ENCODE measurements at places on chromosomes 6 and 20.

- DNase-seq: no peak
These were observed 368.5 kb upstream of the SPTLC3 start for GRCh38 chr20:12640251-12640650.

- DNase-seq: no peak
These were observed 103.9 kb upstream of the MAP7 start for GRCh38 chr6:136654086-136654485.

DNA sequence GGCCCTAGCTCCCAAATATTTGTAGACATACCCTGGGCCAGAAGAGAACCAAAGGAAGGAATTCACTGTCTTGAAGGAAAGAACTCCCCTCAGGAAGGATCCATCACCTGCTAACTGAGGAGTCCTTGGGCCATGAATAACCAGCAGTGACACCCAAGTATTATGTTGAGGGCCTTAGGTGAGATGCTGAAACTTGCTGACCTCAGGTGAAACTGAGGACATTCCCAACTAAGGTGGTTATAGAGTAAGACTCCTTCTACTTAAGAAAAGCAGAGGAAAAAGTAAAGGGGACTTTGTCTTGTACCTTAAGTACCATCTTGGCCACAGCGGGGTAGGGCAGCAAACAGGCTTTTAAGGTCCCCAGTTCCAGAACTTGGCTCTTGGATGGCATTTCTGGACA lies 491.7 kb downstream of the C6orf118 start:
- no peak for DNase-seq

GRCh38 chr6:659716-660581 lies 3.0 kb upstream of the HUS1B start:
- no peak for DNase-seq

DNA sequence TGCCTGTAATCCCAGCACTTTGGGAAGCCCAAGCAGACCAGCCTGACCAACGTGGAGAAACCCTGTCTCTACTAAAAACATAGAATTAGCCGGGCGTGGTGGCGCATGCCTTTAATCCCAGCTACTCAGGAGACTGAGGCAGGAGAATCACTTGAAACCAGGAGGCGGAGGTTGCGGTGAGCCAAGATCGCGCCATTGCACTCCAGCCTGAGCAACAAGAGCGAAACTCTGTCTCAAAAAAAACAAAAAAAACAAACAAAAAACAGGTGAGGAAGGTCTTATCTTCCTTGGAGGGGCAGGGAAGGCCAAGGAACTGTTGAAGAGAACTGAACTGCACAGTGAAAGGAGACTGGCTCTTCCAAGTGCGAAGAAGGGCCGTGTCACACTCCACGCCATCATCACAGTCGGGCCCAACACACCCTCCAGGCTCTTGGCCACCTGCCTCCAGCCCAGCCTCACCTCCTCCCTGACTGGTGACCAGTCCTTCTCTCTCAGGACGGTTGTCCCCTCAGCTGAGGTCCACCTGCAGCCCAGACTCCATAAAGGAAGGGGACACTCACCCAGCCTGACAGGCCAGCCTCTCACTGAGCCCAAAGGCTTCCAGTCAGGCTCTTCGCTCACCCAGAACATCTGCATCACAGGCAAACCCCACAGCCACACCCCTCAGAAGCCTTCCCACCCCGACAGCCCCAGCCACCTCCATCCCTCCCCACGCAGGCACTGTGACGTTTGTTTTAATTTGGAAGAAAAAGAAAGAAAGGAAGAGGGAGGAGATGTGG lies 4.1 kb downstream of the ZC3H12D start:
- no peak for DNase-seq

DNA sequence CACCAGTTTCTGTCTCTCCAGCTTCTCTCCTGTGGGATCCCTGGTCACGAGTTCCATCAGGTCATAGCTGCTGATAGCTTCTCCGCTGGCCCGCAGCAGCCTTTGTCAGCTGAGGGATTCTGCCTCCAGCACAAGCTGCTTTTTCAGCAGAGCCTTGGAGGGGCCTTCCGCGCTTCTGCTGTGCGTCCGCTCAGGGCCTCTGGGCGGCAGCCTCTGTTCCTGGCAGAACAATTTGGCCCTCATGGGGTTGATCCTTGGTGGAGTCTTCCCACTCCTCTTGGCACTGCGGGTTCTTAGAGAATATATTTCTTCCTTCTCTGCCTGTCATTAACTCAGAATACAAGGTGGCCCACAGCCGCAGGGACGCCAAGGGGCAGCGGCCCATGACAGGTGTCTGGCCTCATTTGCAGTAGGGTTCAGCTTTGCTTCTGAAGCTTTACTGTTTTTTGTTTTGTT lies 158.8 kb downstream of the DTNBP1 start:
- DNase-seq: no peak

- no peak for DNase-seq
These were observed 111.3 kb downstream of the TBX18 start for GRCh38 chr6:84653027-84653551.

DNA sequence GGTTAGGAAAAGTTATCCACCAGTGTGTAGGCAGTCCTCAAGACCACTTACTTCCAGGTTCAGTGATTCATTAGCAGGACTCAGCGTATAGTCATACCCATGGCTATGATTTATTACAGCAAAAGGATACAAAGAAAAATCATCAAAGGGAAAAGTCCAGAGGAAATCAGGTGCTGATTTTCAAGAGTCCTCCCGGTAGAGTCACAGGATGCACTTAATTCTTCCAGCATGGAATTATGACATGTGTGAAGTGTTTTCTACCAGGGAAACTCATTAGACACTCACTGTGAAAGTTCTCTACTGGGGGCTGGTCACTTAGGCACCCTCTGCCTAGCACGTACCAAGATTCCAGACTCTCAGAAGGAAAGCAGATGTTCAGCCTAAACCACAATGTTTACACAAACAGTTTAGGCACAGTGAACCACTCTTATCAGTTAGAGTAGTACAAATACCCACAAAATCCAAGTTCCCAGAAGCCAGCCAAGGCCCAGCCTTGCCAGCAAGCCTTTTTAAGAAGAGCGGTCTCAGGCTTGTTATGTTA lies 10.2 kb downstream of the WFDC3 start:
- peak; percentile 28 for DNase-seq

- DNase-seq: no peak
These were observed 83.5 kb downstream of the SCML4 start for GRCh38 chr6:107740496-107741190.

- no peak for DNase-seq
These were observed 185.5 kb upstream of the AKAP12 start for GRCh38 chr6:151054306-151054705.

- no peak for DNase-seq
These were observed 49.9 kb downstream of the PXDC1 start for GRCh38 chr6:3701631-3702030.

DNA sequence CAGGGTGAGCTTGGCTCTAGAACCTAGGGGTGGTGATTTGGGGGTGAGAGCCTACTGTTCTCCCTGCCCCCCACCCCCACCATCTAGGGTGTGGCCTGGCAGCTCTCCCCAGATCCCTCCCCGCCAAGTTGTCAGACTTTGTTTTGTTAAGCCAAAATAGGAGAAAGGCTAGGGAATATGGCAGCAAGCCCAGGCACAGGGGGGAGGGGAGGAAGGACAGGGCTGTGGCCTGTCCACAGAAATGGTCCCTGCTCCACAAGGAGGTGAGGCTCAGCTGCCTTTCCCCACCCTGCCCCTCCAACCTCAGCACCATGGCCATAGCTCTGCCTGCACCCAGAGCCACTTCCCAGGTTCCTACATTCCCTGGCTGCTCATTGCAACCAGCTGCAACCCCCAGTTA lies 17.2 kb downstream of the SCUBE3 start:
- no peak for DNase-seq

- DNase-seq: no peak
These were observed 98.5 kb downstream of the INSM1 start for GRCh38 chr20:20466341-20466879.

GRCh38 chr6:56866917-56867522 lies 87.9 kb upstream of the BEND6 start:
- DNase-seq: peak; percentile 38

DNA sequence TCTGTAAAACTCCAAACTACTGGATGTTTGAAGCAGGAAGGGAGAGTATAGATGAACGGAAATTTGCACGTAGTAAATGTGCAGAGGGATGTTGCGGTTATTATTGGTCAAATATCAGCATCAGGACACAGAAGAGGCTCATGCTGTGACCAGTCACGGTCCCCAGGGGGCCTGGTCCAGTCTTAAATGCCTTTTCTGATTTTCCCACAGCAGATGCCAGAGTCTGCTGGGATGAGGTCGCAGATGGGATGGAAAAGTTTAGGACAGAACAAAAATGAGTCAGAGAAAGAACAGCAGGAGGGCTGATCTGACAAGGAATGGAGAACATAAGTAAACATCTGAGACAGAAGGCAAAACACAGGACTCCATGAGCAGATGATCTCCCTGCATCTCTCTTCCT lies 11.7 kb upstream of the SIRPG start:
- DNase-seq: no peak

All from suppressor macrophage treated with lipopolysaccharide for 1 hour (primary cell).